ENCODE measurements at places on chromosomes 11 and 22. TPM values are rescaled to one million over a fixed set of nuclear protein-coding genes. Genes with fewer than 3 reads are reported as not detected.
A peak's percentile ranks its signal among the peaks of the same experiment; 100 is the strongest.

APOC3 gene
- not detected for total RNA-seq

GRCh38 chr11:94599510-94599909 is 32.3 kb downstream of the PIWIL4 start:
- no peak for DNase-seq

DNA sequence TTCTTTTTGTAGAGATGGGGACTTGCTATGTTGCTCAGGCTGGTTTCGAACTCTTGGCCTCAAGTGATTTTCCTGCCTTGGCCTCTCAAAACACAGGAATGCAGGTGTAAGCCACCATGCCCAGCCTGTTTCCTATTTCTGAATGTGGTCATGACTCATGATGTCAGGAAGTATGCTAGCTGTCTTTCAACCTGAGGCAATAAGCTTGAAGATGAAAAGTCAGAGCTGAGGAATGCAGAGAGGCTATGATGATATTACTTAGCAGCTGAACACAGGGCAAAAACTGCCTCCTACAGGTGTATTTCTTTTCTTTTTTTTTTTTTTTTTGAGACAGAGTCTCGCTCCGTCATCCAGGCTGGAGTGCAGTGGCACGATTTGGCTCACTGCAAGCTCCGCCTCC is 9.0 kb upstream of the NUCB2 start:
- no peak for DNase-seq

- no peak for DNase-seq
These were observed 4.2 kb downstream of the MYRF start for GRCh38 chr11:61756452-61757212.

DNA sequence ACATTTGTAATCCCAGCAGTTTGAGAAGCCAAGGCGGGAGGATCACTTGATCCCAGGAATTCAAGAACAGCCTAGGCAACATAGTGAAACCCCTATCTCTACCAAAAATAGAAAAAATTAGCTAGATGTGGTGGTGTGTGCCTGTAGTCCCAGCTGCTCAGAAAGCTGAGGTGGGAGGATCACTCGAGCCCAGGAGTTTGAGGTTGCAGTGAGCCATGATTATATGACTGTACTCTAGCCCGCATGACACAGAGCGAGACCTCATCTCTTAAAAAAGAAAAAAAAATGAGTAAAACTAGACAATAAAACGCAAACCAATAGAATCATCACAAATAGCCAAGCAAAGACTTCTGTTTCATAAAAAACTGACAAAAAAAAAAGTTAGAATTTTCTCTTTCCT is 21.8 kb downstream of the NUCB2 start:
- no peak for DNase-seq

GRCh38 chr22:47288680-47289079 is 526.2 kb downstream of the TBC1D22A start:
- no peak for DNase-seq

GRCh38 chr11:35526370-35526792 is 965 bp upstream of the PAMR1 start:
- DNase-seq: no peak

- DNase-seq: no peak
These were observed 64.0 kb downstream of the CWC15 start for GRCh38 chr11:94909371-94909820.

TSPAN32 gene
- 2.1 TPM for total RNA-seq

DNA sequence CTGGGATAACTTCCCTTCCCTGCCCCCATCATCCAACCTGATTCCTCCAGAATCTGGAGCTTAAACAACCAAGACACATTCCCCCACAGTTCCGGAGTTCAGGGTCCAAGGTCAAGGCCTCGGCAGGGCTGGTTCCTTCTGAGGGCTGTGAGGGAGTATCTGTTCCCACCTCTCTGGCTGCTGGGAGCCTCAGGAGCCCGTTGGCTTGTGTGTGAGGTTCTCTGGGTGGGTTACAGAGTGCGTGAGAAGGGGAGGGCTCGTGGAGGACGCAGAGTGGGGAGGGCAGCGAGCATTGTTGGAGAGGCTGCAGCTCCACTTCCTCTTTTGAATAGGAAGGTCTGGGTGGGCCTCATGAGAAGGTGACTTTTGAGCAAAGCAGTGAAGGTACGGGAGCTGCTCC is 8.5 kb downstream of the SERHL2 start:
- no peak for DNase-seq

DNA sequence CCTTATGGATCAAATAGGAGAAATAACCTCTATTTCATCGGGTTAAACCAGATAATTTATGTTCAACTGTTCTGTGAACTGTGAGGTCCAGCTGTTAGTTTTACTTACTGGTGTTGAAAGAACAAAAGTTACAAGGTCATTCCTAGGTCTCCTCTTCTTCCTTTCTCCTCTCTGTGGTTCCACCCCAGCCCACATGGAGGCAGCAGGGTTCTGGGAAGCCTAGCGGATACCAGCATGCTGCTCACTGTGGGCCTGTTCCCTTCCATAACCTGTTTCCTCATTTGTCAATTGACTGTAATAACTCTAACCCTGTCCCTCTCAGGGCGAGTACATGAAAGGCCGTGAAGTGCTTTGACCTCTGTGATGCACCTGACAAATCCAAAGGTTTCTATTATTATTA is 27.8 kb downstream of the RELT start:
- DNase-seq: peak; percentile 74

DNA sequence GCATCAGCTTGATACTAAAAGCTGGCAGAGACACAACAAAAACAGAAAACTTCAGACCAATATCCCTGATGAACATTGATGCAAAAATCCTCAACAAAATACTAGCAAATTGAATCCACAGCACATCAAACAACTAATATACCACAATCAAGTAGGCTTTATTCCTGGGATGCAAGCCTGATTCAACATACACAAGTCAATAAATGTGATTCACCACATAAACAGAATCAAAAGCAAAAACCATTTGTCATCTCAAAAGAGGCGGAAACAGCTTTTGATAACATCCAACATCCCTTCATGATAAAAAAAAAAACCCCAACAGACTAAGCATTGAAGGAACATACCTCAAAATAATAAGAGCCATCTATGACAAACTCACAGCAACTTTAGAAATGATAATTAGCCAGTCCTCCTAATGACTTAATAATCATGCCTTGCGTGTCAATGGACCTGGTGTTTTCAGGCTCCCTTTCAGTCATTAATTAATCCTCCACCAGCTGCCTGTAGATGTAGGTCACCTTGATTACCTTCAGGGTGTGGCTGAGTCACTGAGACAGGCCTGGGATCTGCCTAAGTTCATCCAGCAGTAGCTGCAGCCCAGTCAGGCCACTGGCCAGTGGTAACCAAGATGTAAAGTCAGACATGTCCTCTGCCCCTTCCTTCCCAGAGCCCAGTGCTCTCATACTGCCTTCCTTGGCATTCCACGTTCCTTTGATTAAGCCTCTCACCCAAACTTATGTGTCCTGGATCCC is 109.8 kb downstream of the EHF start:
- DNase-seq: no peak

GRCh38 chr11:26245046-26245445 is 86.9 kb upstream of the ANO3 start:
- no peak for DNase-seq

EFCAB6 gene
- total RNA-seq: 4.7 TPM

DNA sequence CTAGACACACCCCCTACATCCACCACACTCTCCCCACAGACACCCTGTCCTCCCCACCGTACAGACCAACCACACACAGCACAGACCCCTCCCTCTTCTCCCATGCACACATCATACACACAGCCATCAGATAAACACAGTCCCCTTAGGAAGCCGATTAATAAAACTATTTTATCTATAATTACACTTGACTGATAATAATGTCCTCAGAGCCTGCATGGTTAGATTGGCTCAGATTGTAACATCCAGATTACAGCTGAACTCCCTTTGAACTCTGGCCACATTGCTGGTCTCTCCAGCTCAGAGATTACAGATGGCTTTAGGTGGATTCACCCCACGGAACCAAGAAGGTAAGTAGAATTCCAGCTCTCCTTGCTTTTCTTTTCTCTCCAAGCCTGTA is 9.5 kb upstream of the ELF5 start:
- no peak for DNase-seq

RASSF7 gene
- 7.3 TPM for total RNA-seq

DNA sequence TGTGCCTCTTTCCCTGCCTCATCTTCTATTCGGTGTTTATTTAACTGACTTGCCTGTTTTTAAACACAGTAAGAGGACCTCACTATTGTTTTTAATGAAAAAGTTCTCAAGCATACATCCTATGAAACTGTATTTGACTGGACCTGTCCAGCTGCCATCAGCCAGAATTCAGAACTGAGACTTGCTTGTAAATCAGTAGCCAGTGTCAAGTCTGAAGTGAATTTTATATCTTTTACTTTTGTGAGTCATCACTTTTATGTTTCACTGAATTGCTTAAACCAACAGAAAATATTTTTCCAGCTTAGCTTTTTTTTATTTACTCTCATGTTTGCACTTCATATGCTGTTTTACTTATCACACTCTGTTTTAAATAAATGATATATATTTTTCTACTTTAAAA is 88.3 kb downstream of the LUZP2 start:
- no peak for DNase-seq

GRCh38 chr22:24104307-24105012 is 76.8 kb upstream of the SUSD2 start:
- DNase-seq: no peak

DNA sequence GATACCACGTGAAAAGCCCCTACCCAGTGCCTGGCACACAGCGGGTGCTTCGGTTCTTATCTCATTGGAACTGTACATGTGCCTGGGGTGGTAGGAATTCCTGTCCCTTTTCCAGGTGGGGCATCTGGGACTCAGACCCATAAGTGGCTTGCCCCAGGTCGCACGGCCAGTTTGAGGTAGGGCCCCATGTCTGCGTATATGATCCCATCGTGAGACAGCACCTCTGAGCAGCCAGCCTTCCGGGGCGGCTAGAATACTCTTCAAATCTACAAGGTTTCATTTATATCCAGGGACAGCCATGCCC is 33.5 kb upstream of the SMIM38 start:
- no peak for DNase-seq

- DNase-seq: no peak
These were observed 11.1 kb downstream of the APOL5 start for GRCh38 chr22:35728639-35729308.

DNA sequence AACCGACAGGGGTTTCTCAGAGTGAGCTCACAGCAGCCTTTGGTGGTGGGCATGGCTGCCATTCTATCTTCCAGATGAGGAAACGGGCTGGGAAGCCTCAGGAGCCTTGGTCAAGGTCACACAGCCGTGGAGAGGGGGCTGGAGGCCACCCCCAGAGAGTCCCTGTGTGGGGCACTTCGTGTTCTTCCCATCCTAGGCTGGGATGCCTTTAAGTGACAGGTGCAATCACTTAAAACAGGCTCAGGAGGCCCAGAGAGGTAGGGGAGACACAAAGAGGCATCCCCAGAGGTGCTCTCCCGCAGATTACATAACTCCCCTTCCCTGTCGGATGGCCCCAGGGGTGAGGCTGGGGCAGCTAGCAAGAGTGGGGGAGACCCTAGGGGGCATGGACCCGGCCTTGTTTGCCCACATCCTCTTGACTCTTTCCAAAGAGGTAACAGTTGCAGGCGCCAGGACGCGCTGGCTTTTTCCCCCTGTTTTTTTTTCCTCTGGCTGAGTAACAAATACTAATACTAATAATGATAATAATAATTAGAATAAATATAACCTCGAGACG is 17.5 kb upstream of the SHISAL1 start:
- DNase-seq: no peak

GRCh38 chr22:19179497-19180048 is 1.0 kb upstream of the SLC25A1 start:
- peak; percentile 85 for DNase-seq

- peak; percentile 72 for DNase-seq
These were observed 1.0 kb upstream of the ZNF143 start for GRCh38 chr11:9459667-9460321.

UNC93B1 gene
- total RNA-seq: 9.9 TPM

CHST1 gene
- total RNA-seq: 5.6 TPM

OR5J2 gene
- not detected for total RNA-seq

DNA sequence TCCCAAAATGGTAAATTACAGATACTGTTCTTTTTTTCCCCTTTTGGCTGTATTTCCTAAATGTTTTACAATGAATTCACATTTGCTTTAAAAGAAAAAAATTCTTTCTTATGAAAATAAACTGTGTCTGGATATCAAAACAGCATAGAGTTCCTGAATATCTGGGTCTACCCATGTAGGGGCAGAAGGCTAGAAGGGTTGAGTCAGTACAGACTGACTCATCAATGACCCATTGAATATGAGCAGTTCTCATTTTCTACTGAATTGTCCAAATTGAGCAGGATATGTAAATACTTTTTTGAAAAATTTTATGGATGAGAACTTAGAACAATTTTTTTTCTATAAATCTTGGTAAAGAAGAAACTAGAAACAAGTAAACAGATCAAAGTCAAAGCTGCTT is 16.3 kb upstream of the C11orf87 start:
- DNase-seq: no peak

GRCh38 chr22:50276143-50276542 is 6.0 kb upstream of the MAPK11 start:
- DNase-seq: no peak

DNA sequence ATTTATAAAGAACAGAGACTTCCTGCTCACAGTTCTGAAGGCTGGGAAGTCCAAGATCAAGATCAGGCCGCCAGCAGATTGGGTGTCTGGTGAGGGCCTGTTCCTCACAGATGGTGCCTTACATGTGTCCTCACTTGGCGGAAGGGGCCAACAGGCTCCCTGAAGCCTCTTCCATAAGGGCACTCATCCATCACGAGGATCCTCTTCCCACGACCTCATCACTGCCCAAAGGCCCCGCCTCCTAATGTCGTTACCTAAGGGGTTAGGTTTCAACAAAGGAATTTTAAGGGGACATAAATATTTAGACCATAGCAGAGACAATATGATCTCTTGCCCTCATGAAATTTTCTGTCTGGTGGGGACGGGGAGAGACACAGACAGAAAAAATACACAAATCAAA is 18.6 kb downstream of the TP53AIP1 start:
- DNase-seq: no peak

DNA sequence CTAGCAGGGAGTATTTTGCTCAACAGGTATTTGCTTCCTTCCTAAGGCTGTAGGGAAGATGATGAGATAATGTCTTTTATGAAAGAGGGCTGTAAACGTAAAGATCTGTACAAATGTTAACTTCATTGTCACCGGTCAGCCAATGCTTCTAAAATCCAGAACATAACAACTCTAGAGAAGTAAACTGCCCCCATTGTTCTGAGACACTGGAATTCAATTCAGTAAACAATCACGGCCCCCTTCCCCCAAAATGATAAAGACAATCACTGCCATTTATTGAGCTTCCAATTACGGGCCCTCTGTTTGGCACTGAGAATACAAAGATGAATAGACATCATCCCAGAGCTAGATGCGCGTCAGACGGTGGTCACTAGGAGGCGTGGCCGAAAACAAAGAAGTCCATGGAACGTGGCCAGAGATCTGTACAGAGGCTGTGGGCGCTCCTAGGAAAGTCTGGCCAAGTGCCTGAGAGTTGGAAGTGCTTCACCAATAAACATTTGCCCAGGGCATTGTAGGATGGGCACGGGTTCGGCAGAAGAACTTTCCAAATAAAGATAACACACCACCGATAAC is 576 bp downstream of the TMEM258 start:
- DNase-seq: peak; percentile 92

- DNase-seq: peak; percentile 23
These were observed 56.0 kb downstream of the COPB1 start for GRCh38 chr11:14443638-14444037.

- no peak for DNase-seq
These were observed 78.7 kb upstream of the DRD2 start for GRCh38 chr11:113553915-113554314.
